ENCODE measurements at places on chromosomes 3 and 15.
A peak's percentile ranks its signal among the peaks of the same experiment; 100 is the strongest.

GRCh38 chr3:183427876-183428446 lies 458 bp downstream of the MCF2L2 start:
- DNase-seq: no peak

DNA sequence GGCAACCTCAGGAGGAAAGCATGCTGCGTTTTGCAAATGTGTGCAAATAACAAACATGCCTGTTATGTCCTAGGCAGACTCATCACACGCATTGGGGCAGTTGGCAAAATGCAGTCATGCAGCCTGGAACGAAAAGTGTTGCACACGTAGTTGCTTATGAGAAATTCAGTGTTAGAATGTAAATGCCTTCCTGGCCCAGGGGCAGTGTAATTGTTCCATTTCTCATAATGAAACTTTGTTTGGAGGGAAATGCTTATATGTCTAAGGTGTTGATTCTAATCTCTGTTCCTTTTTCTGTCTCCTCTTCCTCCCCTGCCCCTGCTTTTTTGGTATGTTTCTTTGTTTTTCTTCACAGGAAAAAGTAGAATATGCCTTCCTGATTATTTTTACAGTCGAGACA lies 156.0 kb downstream of the CACNA1D start:
- no peak for DNase-seq

GRCh38 chr3:182621435-182622240 lies 171.7 kb upstream of the ATP11B start:
- no peak for DNase-seq

DNA sequence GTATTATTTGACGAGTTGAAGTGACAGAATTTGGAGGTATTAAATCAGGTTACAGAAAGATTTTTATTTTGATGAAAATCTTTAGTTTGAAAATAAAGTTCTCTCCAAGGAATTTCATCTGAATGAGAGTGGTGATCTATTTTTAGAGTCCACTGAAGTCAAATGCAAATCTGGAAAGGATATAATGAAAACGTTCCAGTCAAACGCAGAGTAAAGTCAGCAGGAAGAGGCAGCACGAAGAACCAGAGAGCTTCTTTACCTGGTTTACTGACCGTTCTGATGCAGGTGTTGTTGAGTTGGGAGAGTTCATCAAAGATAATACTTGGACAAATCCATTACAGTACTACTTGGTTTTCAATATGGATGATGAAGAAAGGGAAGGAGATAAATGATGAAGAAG lies 8.7 kb downstream of the P2RY14 start:
- DNase-seq: no peak

- DNase-seq: no peak
Measured at GRCh38 chr3:60728006-60728405, 523.2 kb downstream of the FHIT start.

DNA sequence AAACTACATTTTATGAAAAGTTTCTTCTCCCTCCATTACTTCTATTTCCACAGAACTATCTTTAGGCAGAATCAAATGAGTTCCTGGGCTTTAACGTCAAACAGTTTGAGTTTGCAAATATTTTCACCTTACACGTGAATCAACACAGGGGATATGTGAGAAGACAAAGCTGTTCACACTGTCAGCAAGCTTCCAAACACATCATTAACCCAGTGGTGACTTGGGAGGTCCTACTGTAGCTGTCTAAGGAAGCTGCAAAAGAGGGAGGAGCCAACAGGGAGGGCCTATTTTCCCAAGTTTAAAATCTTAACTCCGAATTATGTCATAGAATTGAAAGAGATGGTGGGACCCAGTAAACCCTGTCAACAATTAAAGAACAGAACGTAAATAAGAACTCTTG lies 337.8 kb upstream of the DNAJC19 start:
- no peak for DNase-seq

GRCh38 chr3:195583831-195584542 lies at the start of gene APOD:
APOD (minus strand) TSS chr3:195583940; CDS start chr3:195579461, 4,479 bp downstream.
- no peak for DNase-seq

DNA sequence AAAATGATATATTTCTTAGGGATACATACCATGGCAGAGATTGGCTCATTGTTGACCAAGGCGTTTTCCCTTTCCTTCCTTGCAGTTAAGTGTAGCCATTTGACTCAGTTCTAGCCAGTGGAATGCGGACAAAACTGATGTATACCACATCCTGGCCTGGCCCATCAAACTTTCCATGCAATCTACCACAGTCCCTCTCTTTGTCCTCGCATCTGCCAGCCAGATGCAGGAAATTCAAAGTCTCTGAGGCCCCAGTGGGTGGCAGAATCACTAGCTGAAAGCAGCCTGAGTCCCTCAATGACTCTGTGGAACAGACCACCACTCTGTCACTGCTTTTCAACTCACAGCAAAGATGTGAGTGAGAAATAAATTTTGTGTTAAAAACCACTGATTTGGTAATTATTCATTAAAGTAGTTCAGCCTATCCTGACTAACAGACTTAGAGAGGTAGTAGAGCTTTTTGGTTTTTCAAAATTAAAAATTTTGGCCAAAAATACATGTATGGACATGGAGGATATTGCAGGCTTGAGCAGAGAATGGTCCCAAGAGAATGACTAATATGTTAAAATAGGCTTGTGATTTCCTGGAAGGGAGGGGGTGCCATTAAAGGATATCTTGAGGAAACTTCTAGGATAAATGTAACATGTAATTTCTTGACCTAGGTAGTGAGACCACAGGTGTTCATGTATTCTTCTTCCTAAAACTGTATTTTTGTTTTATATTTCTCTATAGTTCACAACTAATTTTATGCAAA lies 10.9 kb downstream of the LRRFIP2 start:
- DNase-seq: no peak

- DNase-seq: no peak
Measured at GRCh38 chr3:56985878-56986277, 74.6 kb upstream of the SPATA12 start.

- DNase-seq: no peak
Measured at GRCh38 chr3:53044371-53044710, 1.5 kb downstream of the SFMBT1 start.

GRCh38 chr3:127698691-127699415 lies 26.1 kb downstream of the ABTB1 start:
- DNase-seq: no peak

DNA sequence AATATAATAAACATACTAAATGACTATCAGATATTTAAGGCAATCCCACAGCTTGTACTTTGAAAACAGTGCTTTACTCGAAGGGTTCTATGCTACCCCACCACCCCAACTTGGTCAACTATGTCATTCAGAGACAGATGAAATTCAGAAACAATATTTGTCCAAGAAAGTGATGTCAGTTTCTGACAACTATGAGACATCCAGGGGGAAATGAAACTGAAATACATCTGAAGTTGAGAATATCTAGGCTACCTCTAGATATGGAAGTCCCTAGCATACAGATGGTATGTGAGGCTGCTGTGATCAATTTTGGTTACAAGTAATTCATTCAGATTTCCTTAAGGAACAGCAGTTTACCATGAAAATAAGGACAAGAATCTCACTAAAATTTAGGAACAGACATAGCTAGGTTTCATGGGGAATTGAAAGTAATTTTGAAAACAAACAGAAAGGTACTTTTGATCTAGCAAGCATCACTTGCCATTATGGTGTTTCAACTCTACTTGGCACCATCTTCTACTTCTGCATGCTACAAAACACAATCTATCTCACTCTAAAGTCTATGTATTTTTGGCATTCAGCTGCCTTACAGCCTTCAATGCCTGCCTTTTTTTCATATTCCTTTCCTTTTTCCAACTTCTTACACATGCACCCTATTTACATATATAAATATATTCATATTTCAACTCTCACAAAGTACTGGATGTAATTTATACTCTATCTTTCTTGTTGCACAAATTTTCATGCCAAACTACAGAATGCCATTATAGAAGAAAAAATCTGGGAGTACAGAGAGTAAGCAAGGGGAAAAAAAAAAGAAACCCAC lies 21.7 kb downstream of the ATG3 start:
- no peak for DNase-seq

- DNase-seq: no peak
Measured at GRCh38 chr3:58540176-58540858, 3.3 kb upstream of the ACOX2 start.

DNA sequence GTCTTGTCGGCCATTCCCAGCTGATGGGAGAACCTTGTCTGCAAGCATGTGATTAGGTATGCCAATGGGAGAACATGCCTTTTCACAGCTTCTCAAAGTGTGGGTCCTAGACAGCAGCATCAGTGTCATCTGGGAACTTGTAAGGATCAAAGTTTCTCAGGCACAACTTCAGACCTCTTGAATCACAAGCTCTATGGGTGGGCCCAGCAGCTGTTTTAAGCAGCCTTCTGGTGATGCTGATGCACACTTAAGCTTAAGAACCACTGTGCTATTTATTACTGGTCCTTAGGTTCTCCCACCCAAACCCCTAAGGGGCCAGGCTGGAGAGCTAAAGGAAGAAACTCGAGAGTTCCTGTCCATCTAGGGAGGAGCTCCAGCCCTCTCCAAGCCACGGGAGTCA lies 453.9 kb upstream of the PROK2 start:
- DNase-seq: no peak

DNA sequence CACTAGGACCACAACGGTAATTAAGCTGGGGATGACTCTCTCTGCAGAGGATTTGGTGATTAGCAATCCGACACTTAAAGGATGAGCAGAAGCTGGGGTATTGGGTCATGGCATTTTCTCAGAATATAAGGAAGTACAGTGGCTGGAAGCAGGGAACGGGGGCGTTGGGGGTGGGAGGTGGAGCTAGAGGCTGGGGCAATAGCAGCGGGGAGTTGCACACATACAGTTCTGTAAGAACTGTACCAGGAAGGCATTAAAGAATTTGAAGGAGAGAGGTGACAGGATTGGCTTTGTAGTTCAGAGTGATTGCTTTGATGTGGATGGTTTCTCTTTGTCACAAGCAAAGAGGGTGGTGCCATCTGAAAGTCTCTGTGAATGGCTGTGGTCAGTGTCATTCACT lies 28.2 kb downstream of the PSMD6 start:
- DNase-seq: no peak

- no peak for DNase-seq
Measured at GRCh38 chr3:72008226-72008996, 223.5 kb upstream of the PROK2 start.

DNA sequence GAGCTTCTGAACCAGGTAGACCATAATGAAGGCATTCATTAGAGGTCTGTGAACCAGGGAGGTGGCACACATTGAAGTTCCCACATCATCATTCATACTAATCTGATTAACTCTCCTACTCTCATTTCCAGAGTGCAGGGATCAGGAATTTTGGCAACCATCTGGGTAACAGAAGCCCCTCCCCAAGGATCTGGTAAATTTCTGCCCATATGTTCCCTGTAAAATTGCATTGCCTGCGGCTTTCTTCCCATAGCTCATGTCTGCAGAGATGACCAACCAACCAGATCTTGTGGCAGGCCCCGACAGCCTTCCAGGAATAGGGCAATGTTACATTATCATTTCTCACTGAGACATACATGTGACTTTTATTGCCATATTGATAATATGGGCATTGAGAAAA lies 111.4 kb upstream of the CHL1 start:
- DNase-seq: no peak

- peak; percentile 9 for DNase-seq
Measured at GRCh38 chr3:52310861-52311575, 5.1 kb upstream of the DNAH1 start.

DNA sequence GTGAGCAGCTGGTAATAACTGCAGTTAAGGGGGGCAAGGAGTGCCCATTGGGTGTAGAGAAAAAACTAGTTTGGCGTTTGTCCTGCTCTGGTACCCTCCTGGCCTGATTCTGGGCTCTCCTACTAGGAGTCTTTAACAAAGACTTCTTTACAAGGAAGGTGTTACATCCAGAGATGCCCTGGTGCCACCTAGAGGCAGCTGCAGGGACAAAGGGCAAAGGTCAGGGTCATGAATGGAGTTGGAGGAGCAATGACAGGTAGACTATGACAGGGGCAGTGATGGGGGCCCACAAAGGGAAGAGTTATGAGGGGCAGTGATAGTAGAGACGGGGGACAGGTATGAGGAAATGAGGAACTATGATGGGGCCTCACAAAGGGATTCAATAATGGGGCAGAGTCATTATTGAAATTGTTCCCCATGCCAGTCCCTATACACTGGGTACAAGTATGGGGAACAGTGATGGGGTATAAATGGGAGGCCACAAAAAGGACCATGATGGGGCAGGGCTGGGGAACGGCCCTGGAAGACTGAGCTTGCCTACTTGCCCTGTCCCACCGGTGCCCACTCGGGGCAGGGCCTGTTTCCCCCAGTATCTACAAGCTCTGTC lies 7.9 kb downstream of the CCDC71 start:
- DNase-seq: peak; percentile 27

DNA sequence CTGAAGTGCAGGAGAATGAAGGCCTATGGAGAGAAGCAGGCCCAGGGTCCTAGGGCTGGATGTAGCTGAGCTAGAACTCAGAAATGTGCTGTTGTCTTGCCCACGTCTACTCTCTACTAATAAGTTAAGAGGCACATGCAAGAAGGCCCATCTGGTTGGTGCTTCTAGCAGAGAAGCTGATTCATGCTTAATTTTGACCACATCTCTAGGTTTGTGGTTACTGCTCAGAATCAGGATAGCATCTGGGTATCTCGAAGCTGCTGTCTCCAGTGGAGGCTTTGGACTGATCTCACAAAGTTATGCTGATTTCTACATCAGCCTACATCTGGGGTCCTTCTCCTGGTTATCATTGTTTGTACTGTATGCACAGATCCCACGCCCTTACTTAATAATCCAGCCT lies 87.3 kb downstream of the CACNA1D start:
- DNase-seq: no peak

DNA sequence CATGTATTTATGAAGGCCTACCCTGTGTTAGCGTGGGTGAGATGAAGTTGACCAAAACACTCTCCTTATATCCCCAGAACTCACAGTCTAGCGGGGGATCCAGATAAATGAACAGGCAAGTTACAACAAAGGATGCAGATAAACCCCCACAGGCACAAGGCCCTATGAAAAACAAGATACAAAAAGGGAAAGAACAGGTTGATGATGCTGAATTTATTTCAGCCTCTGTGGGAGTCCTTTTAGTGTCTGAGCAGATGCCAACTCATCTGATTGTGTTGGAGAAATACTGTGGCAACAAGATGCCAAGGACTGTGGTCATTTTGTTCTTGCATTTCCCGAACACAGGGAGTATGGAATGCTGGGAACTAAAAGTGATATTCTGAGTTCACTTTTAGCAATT lies 300.0 kb downstream of the CHST2 start:
- DNase-seq: no peak

GRCh38 chr15:32974691-32975090 lies 219.8 kb downstream of the FMN1 start:
- DNase-seq: no peak

DNA sequence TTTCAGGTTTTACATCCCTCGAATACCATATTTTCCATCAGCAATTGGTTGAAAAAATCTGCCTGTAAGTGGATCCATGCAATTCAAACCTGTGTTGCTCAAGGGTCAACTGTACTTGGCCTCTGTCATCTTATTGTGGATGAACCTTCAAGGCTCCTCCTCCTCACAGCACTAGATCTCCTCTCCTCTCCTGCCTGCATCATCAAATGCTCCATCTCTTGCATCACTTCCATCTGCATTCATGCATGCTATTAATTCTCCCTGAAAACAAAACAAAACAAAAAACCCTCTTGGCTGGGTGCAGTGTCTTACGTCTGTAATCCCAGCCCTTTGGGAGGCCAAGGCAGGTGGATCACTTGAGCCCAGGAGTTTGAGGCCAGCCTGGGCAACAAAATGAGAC lies 10.1 kb downstream of the BCL2L10 start:
- DNase-seq: no peak
